ENCODE measurements at places on chromosomes 6 and 20.

GRCh38 chr6:17935188-17936149, 52.0 kb downstream of the KIF13A start:
- no peak for DNase-seq

DNA sequence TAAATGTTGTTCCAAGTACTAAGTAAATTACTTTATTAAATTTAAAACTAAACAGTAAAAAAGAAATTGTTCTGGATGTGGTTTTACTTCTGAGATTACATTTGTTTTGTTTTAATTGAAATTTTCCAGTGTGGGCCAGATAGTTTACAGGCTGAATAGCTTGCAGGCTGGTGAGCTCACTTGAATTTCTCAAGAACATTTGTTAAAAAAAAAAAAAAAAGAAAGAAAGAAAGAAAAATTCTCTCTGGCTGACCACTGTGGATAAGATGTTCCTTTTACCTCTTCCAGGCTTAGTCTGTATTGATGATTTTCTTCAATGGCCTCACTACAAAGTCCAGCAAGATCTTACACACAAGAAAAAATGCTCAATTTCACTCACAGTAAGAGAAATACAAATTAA, 85.4 kb downstream of the PLCG1 start:
- no peak for DNase-seq

DNA sequence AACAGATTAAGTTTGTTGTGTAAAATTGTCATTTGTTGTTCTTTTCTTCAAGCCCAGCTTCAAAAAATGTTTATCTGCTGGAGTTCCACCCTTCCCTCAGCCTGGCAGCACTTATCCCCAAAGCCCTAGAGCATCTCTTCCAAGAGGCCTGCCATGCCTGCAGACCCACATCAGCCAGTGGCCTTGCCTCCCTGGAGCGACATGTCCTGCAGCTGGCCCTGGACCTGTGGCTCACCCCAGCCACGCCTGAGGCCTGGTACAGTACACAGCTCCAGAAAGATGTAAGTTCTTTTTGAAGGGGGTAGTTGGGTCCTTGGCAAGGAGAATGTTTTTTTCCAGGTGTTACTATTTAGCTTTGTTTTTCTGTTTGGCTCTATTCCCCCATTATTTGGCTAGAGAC, 124.8 kb downstream of the CD164 start:
- no peak for DNase-seq

DNA sequence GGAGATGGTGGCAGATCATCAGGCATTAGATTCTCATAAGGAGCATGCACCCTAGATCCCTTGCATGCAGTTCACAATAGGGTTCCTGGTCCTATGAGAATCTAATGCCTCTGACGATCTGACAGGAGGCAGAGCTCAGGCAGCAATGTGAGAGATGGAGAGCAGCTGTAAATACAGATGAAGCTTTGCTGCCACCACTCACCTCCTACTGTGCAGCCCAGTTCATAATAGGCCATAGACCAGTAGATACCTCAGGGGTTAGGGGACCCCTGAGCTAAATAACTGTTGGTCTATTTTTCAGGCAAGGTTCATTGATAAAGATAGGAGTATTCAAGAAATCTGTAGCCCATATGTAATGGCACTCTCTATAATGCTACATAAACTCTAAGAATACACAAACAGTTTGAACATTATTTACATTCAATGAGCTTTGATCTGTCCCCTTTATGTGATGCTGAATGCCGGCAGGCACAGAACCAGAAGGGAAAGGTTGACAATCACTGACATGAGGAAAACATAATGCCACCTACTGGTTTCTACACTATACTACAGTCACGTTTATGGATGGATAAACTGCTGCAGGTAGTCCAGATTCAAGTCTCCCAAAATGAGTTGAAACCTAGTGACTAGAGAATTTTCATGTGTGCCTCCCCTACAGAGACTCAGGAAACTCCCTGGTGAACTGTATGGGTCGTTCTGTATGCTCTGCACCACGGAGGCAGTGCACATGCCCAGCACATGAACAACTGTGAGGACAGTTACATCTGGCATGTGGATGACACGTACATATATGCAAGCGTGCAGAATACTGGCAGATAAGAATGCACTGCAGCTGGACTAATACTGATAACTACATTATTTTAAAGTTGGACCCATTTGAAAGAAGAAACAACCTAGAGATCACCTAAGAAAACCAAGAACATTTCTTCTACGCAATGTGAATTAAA, 72.0 kb downstream of the DST start:
- DNase-seq = peak; percentile 9

- DNase-seq = no peak
Observed at GRCh38 chr6:29861521-29862255, 34.1 kb downstream of the HLA-G start.

- no peak for DNase-seq
Observed at GRCh38 chr6:128558021-128558420, 37.6 kb upstream of the PTPRK start.

All from CD4-positive, alpha-beta T cell treated with Interleukin-4 for 1 hour (primary cell).